ENCODE measurements at places on chromosomes 5 and 9. TPM values are rescaled to one million over a fixed set of nuclear protein-coding genes. Genes with fewer than 3 reads are reported as not detected.

The THBS4 gene
- 0.20 TPM for total RNA-seq

The F2RL1 gene
- 33.9 TPM for total RNA-seq

The STARD4 gene
- total RNA-seq = 42.5 TPM

The IFNW1 gene
- total RNA-seq = not detected

The TRMT10B gene
- total RNA-seq = 2.2 TPM

The FOXD4L4 gene
- under 0.01 TPM for total RNA-seq

The N4BP3 gene
- 23.8 TPM for total RNA-seq

The PCDHB3 gene
- total RNA-seq = 0.60 TPM

The TRIM36 gene
- 0.22 TPM for total RNA-seq

- DNase-seq = no peak
These were observed 25.1 kb downstream of the PUM3 start for GRCh38 chr9:2818804-2819121.

DNA sequence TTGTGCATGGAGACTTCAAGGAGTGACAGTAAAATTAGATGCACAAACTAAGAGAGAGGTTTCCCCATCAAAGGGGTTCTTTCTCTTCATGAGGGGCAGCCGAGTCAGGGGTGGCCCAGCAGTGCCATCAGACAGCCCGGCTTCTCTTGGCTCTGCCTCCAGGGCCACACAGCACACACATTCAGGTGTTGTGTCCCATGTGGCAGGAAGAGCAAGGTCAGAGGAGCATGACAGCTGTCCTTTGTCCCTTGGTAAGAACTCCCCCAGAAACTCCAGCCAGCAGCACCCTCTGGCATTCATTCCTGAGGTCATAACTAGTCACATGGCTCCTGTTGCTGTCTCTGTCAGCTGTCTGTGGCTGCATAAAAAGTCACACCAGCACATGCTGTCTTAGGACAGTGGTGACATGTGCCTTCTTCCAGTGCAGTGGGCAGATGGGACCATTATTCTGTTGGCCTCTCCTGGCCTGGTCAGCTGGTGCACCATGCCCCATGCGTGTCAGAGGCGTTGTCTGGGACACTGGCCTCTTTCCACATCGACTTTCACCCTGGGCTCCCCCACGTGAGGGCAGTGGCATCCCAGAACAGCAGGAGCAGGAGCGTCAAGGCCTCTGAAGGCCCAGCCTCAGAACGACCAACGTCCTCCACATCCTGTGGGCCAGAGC lies 78.4 kb upstream of the OTULINL start:
- no peak for DNase-seq

GRCh38 chr5:38613992-38614836 lies 57.8 kb upstream of the LIFR start:
- DNase-seq = no peak

GRCh38 chr9:118455788-118456187 lies 751.6 kb downstream of the TLR4 start:
- DNase-seq = no peak

- peak; percentile 53 for DNase-seq
These were observed 1.7 kb downstream of the DBN1 start for GRCh38 chr5:177471610-177472356.

- no peak for DNase-seq
These were observed 653.4 kb upstream of the ZNF608 start for GRCh38 chr5:125399885-125400284.

GRCh38 chr5:113937301-113937700 lies 423.8 kb downstream of the YTHDC2 start:
- no peak for DNase-seq

- no peak for DNase-seq
These were observed 123.9 kb downstream of the EHMT1 start for GRCh38 chr9:137742698-137743097.

DNA sequence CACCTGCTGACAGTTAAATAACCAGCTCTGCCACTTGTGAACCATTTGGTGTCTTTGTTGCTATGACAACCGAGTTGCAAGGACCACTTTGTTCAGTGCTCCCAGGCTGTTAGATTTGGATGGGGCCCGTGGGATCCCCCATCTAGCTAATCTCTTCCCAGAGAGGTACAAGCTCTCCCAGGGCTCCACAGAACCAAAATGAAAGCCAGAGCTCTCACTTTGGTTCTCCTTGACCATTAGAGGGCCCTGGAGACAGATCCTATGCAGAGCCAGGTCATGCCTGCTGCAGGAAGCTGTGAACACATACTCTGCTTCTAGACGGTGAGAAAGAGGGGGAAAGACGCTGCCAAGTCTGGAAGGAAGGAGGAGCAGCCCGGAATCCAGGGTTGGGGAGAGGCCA lies 224.6 kb downstream of the GABBR2 start:
- DNase-seq = no peak

- DNase-seq = no peak
These were observed 1.0 kb downstream of the FAM221B start for GRCh38 chr9:35827486-35827885.

GRCh38 chr9:114706711-114707110 lies 24.7 kb upstream of the TEX48 start:
- no peak for DNase-seq

DNA sequence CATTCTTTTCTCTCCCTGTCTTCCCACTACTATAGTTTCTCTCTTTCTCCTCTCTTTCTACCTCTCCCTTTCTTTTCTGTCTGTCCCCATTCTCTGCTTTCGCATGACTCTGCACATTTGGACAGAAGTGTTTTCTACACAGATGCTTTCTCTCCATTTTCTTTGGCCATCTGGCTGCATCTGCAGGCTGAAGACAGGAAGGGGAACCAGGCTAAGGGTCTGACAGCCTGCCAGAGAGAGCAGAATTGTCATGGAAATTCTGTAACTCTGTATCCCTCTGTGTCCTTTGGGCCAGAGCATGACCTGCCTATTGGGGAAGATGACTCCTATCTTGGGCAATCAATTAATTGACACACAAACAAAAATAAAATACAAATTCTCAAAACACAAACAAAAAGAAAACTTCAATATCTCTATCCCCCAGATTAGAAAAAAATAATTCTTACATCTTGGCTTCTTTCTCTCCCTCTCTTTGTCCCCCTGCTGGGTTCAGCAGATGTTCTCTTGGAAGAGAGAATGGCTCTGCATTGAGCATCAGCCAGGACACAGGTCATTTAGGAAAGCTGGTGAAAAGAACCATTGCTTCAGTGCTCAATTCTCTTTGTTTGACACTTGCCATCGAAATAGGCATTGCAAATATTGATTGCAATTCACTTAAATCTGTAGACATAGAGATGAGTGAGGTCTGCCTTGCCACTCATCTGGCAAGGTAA lies 415.9 kb upstream of the KLF4 start:
- DNase-seq = no peak

GRCh38 chr5:35476036-35476435 lies 141.6 kb upstream of the SPEF2 start:
- DNase-seq = no peak

DNA sequence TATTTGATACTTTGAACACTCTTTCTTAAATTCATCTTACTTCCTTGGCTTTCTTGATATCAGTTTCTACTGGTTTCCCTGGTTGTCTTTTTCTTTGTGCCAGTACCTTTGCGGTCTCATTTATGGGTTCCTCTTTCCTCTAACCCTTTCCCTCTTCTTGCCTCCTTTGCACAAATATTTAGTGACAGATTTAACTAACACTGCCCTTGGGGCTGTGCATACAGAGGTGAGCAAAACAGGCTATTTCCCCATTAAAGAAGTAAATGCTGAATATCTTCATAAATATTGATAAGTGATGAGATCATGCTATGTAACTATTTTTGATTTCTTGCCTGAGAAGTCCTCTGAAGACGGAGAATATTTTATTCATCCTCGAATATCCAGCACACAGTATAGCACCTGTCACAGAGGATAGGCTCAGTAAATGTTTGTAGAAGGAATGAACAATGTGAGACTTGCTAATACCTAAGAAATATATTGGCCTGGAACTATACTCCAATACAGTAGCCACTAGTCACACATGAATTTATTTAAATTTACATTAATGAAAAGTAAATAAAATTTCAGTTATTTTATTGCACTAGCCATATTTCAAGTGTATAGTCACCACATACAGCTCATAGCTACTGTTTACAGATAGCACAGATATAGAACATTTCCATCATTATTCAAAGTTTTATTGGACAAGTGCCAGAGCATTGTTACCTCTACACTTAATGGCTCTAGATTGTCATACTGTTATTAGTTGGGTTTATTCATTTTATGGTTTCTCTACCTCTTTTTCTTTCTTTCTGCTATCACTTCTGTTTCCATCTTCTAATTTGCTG lies 90.4 kb downstream of the RIC1 start:
- DNase-seq = peak; percentile 90

GRCh38 chr5:79042188-79042587 lies 27.3 kb downstream of the DMGDH start:
- no peak for DNase-seq

DNA sequence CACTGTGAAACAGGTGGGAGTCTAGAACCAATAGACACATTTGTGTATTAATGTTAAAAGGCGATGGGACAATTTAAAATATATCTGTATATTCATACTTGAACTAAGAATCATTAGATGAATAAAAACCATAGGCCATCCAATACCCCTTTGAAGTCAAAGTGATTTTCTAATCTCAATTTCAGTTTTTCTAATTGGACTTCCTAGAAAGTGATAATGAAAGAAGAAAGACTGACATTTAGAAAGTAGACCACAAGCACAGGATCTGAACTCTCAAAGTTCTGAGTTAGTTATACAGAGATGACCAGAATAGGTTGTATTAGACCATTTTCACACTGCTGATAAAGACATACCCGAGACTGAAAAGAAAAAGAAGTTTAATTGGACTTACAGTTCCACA lies 412.8 kb upstream of the PIK3R1 start:
- DNase-seq = no peak

GRCh38 chr5:25090854-25091253 lies 446.1 kb upstream of the CDH10 start:
- DNase-seq = no peak

GRCh38 chr5:149114403-149115312 lies 26.6 kb upstream of the ABLIM3 start:
- DNase-seq = peak; percentile 89

DNA sequence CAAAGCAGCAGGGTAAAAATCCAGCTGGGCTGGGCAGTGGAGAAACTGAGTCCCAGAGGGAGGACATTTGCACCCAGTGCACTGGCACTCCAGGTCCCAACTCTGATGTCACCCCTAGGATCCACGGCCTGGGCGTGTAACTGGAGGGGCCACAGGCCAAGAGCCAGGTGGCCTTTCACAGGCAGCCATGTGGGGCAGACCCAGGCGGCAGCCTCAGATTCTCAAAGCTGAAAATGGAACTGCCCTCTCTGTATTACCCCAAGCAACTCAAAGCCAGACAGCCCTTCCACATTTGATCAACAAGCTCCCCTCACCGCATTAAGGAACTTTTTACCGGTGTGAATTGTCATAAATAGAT lies 46.7 kb downstream of the RASGEF1C start:
- no peak for DNase-seq

DNA sequence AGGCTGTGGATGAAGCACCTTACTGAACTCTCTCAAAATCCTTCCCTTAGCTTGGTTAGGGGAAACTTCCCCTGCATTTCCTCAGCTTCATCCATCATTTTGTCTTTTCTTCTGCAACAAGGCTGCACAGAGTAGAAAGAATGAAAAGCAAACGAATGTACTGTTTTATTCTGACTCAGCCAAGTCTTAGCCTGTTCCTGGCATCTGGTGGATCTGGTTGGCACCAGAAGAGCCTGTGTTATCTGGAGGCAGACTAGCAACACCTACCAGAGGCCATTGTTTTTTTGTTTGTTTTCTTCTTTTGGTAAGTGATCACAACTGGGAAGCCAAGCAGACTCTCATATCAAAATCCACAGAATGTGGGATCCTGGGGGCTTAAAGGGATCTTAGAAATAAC lies 200.7 kb downstream of the FANCC start:
- no peak for DNase-seq

DNA sequence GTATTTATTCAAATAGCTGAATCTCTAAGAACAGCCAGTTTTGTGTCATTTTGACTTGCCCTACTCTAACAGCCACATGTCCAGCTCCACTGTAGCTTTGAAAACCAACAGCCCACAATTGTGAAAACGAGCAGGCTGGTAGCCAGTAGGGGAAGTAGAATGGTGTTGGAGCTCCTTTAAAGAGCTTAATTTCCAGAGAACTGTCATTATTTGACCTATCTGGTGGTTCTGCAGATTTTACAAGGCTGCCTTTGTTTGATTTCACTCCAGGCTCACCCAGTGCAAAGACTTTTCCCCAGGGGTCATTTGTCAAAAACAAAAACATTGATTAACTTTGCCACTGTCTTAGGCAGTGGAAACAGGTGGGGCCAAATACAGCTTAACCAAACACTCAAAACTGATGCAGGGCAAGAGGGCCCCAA lies 3.2 kb upstream of the PJA2 start:
- no peak for DNase-seq

GRCh38 chr5:131534974-131535373 lies 100.1 kb downstream of the RAPGEF6 start:
- peak; percentile 61 for DNase-seq

DNA sequence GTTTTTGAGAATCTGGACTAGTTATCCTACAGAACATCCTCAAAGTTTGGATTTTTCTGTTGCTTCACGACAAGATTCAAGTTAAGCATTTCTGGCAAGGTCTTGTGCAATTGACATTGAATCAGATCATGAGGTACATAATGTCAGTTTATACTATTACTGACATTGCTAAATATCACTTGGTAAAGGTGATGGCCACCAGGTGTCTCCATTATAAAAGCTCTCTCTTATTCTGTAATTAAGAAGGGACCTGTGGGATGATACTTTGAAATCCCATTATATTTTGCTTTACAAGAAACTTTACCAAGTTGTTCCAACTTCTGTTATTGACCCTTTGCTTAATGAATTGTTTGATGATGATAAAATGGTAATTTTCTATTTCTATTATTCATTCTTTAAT lies 131.0 kb upstream of the ASTN2 start:
- DNase-seq = peak; percentile 5

DNA sequence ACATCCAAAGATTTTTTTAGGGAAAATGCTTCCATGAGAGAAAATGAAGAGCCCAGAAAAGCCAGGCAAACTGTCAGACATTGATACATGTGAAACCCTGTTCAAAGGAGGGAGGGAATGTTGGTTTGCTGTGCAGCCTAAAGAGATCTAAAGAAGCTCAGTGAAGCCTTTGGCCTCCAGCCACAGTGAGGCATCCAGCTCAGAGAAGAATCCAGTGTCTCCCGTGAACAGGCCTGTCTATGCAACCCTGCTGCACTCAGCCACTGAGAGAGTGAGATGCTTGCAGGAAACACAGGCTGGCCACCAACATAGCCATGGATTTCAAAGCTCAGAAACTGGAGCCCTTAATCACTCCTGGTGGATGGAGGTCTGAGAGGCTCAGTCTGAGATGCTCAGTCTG lies 171.4 kb upstream of the PLCXD3 start:
- DNase-seq = no peak

DNA sequence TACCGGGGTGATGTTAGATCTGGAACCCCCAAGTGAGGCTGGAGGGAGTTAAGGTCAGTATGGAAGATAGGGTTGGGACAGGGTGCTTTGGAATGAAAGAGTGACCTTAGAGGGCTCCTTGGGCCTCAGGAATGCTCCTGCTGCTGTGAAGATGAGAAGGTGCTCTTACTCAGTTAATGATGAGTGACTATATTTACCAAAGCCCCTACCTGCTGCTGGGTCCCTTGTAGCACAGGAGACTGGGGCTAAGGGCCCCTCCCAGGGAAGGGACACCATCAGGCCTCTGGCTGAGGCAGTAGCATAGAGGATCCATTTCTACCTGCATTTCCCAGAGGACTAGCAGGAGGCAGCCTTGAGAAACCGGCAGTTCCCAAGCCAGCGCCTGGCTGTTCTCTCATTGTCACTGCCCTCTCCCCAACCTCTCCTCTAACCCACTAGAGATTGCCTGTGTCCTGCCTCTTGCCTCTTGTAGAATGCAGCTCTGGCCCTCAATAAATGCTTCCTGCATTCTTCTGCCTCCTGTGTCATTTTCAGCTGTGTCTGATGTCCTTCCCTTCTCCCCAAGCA lies 2.3 kb upstream of the MYOZ3 start:
- DNase-seq = no peak

GRCh38 chr5:56126487-56127179 lies 106.5 kb downstream of the ANKRD55 start:
- DNase-seq = peak; percentile 98

All from lung microvascular endothelial cell (primary cell).